T-cell (primary cell): ENCODE measurements at places on chromosomes 13 and 19.

DNA sequence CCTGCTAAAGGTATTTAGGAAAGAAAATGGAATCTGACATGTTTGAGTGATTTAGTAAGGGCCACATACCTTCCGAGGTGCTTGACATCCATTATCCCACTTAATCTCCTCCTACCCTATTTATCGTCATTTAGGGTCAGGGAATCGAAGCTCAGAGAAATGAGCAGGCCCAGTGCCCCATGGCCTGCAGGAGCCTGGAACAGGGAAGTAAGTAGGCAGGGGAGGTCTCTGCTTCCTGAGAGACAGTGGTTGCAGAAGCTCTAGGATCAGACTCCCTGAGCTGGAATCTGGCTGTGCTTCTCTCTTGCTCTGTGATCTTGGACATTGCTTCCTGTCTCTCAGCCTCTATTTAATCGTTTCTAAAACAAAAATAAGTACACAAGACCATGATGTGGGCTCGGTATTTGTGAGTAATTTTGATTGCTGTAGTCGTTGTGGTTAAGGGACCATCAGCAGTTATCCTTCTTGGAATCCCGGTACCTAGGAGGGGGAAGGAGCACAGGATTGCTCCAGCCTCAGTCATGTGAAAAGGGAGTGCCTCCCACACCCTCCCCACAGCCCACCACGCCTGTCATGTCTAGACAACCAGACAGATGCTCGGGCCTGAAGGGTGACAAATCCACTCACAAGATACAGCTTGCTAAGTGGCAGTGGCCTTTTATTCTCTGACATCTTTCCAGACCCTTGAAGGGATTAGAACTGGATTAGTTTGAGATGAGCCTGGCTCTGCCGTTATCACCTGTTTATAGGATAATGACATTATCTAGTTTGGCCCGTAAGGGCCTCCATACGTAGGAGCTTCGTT is 169.2 kb upstream of the TSHZ3 start:
- H3K27me3 ChIP-seq, result peaks cover 12% of the 10 kb centered on the region
- H3K27ac ChIP-seq, result no peak overlapping the region
- no peaks in the 10 kb centered on the region for H3K4me1 ChIP-seq
- no peak for DNase-seq
- no peaks in the 10 kb centered on the region for H3K36me3 ChIP-seq

DNA sequence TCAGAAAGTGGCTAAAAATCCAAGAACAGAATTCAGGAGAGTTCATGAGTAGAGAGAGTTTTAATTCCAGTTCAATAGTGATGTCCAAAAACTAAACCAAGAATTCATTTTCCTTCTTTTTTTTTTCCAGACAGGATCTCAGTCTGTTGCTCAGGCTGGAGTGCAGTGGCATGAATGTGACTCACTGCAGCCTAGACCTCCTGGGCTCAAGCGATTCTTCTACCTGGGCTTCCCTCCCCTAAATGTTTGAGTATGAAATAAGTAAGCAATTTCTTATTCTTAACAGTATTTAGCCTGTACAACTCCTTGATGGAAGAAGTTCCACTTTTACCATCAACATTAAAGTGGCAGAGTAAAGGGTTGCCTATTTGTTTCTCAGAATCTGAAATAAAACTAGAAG is 3.8 kb downstream of the COMMD6 start:
- H3K27me3 ChIP-seq, result no peaks in the 10 kb centered on the region
- no peaks in the 10 kb centered on the region for H3K36me3 ChIP-seq
- DNase-seq, result no peak

DNA sequence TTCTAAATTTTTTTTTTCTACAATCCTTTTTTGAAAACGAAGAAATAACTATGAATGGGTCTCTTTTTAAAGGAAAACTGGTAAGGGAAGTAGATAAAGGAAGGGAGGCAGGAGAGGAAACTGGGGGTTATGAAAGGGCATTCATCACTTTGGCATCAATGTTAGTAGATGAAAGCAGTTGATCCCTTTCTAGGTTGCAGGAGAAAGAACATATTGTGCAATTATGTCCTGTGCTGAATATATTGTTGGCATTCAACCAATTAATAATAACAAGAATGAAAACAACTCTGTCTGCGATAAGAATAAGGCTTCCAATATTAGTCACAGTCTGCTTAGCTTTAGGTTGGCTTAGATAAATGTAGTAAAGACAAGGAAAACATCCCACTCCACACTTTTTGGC is 796.8 kb upstream of the KLHL1 start:
- H3K4me1 ChIP-seq, result no peaks in the 10 kb centered on the region
- DNase-seq, result no peak
- no peak overlapping the region for H3K27ac ChIP-seq
- H3K27me3 ChIP-seq, result no peaks in the 10 kb centered on the region
- no peaks in the 10 kb centered on the region for H3K36me3 ChIP-seq

DNA sequence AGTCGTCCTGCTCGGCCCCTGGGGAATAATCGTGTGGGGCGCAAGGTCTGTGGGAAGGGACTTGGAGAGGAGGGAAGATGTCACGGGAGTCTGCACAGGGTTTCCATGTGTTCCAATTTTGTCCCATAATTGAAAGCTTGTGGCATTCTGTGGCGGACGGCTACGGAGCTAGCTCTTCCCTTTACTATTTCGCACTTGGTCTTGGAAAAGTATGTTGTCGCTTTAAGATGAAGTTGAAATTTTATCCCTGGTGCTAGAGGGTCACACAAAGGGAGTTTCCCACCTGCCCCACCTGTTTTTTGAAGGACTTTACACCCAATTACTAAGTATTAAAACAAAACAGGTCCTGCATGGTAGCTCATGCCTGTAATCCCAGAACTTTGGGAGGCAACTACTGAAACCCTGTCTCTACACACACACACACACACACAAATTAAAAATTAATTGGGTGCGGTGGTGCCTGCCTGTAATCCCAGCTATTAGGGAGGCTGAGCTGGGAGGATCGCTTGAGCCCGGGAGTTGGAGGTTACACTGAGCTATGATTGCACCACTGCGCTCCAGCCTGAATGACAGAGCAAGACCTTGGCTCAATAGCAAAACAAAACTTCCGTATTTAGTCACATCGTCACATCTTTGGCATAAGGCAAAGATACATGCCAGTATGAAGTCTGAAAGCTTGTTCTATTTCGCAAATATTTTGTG is 967 bp upstream of the TPT1 start:
- no peaks in the 10 kb centered on the region for H3K27me3 ChIP-seq
- H3K36me3 ChIP-seq, result peaks cover 41% of the 10 kb centered on the region
- H3K4me1 ChIP-seq, result peaks cover 15% of the 10 kb centered on the region
- no peak for DNase-seq
- peak overlapping the region; percentile 57 for H3K27ac ChIP-seq
- peak overlapping the region; percentile 70 for H3K4me3 ChIP-seq

DNA sequence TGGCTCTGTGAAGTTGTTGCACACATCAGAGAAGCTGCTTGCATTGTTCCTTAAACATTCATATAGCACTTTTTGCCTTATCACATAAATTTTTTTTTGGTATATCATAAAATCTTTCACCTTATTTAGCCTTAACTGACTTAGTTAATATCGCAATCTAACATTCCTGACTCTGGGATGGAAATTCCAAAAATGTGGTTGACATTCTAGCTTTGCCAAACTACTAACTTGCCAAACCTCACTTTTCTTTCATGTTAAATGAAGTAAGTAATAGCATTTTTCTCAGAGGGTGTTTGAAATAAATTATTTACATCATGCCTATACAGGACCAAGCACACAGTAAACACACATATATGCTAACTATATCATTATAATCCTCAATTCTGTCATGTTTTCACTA is 736.9 kb upstream of the PCDH9 start:
- DNase-seq, result no peak
- H3K36me3 ChIP-seq, result no peaks in the 10 kb centered on the region
- H3K27me3 ChIP-seq, result no peaks in the 10 kb centered on the region
- no peak overlapping the region for H3K4me3 ChIP-seq
- no peak overlapping the region for H3K27ac ChIP-seq

DNA sequence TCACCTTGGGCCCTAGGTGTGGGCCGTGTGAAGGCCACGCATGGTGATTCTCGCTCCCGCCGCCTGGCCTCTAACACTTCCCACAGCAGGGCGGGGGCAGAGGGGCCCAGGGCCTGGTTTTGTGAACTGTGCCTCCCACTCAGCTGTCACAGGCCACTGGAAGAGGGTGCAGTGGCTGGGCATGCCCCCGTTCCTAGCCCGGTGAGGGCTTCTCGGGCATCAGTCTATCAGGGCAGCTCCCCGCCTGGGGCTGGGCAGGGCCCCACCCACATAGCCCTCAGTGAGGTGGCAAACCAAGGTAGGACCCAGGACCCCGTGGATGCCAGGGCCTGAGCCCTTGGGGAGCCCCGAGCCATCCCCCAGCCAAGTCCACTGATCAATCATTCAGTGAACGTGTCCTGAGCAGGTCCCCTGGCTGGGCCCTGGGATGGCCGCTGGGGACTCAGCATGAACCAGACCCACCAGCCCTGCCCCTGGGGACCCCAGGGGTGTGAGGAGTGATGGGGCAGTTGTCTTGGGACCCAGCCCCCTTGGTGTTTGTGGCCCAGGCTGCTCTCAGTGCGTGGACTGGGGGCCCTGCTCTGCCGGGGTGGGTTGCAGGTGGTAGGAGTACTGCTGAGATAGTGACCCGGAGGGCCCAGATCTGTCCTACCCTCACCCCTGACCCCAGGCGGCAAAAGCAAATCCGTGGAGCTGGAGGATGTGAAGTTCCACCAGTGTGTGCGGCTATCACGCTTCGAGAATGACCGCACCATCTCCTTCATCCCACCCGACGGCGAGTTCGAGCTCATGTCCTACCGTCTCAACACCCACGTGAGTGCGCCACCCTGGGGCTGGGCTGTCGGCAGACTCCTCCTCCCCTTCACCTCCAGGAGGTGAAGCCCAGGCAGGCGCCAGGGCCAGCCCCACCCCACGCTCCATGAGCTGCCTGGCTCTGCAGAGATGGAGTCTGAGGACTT is 29.4 kb downstream of the AP1M1 start:
- H3K4me3 ChIP-seq, result no peak overlapping the region
- H3K27ac ChIP-seq, result no peak overlapping the region
- peaks cover 86% of the 10 kb centered on the region for H3K36me3 ChIP-seq
- H3K27me3 ChIP-seq, result no peaks in the 10 kb centered on the region

DNA sequence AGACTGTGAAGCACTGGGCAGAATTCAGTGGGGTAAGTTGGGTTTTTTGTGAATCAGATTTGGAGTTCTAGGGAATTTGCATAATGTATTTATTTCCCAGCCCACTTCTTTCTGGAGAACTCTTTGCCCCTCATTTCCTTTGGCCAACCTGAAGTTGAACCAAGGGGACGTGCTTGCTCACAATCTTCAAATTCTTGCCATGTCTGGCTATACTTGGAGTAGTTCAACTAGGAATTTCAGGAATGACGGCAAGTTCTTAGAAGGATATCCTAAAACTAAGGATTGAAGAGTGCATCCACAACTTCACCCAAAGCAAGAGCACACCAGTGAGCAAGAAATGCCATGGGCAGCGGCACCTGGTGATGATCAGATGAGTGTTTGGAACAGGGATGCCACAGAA is 88.5 kb downstream of the TEX26 start:
- peaks cover 7% of the 10 kb centered on the region for H3K27me3 ChIP-seq
- no peaks in the 10 kb centered on the region for H3K4me1 ChIP-seq

GRCh38 chr13:108560093-108560492 is 69.3 kb upstream of the MYO16 start:
- H3K4me1 ChIP-seq, result no peaks in the 10 kb centered on the region
- DNase-seq, result no peak

DNA sequence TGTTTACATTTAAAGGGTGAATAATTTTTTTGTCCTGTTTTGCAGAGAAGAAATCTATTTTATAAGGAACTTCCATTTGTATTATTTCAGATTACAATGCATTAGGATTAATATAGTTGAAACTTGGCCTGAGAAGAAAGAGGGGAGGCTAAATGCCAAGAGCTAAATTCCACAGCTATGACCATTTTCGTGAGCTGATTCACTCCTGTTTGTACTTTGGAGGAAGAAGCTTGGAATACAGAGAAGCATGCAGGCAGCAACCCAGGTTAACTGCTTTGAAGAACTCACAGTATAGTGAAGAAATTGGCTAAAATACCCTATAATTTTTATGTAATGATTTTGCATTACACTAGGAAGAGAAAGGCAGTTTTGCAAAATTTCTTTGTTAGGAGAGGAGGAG is 309.4 kb upstream of the KLF12 start:
- no peaks in the 10 kb centered on the region for H3K36me3 ChIP-seq
- no peak overlapping the region for H3K4me3 ChIP-seq
- no peaks in the 10 kb centered on the region for H3K27me3 ChIP-seq
- DNase-seq, result no peak
- H3K4me1 ChIP-seq, result no peaks in the 10 kb centered on the region
- no peak overlapping the region for H3K27ac ChIP-seq

DNA sequence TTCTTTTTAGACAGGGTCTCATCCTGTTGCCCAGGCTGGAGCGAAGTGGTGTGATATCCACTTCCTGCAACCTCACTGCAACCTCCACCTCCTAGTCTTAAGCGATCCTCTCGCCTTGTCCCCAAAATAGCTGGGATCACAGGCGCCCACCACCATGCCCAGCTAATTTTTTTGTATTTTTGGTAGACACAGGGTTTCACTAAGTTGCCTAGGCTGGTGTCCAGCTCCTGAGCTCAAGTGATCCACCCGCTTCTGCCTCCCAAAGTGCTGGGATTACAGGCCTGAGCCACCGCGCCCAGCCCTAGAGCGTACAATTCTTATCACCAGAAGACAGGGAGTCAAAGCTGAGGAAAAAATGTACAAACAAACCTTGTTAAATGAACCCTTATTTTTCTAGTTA is 4.5 kb upstream of the ELOF1 start:
- H3K36me3 ChIP-seq, result no peaks in the 10 kb centered on the region
- H3K27ac ChIP-seq, result no peak overlapping the region
- H3K4me1 ChIP-seq, result peaks cover 2% of the 10 kb centered on the region
- H3K27me3 ChIP-seq, result no peaks in the 10 kb centered on the region
- no peak for DNase-seq
- no peak overlapping the region for H3K4me3 ChIP-seq

- no peak for DNase-seq
- H3K4me3 ChIP-seq, result no peak overlapping the region
- H3K36me3 ChIP-seq, result no peaks in the 10 kb centered on the region
- H3K4me1 ChIP-seq, result no peaks in the 10 kb centered on the region
- H3K27me3 ChIP-seq, result no peaks in the 10 kb centered on the region
- H3K27ac ChIP-seq, result no peak overlapping the region
Measured at GRCh38 chr13:28568286-28568685, 73.4 kb upstream of the FLT1 start.

DNA sequence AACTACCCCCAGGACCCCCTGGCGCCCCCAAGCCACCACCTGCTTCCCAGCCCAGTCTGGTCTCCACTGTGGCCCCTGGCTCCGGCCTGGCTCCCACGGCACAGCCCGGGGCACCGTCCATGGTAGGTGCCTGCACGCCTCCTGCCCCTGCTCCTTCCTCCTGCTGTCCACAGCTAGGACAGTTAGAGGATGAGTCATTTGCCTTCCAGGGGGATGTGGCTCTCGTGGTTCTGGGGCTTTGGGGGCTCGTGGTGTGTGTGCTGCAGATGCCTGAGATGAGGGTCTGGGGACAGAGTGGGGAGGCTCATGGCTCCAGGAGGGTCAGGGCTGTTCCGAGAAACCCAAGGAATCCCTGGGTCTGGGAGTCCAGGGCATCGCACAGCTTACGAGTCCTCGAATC is 12.7 kb downstream of the MED25 start:
- no peak for DNase-seq
- H3K4me3 ChIP-seq, result no peak overlapping the region
- H3K27me3 ChIP-seq, result no peaks in the 10 kb centered on the region
- peaks cover 79% of the 10 kb centered on the region for H3K36me3 ChIP-seq
- no peaks in the 10 kb centered on the region for H3K4me1 ChIP-seq
